ENCODE measurements at places on chromosomes 12 and 14.

DNA sequence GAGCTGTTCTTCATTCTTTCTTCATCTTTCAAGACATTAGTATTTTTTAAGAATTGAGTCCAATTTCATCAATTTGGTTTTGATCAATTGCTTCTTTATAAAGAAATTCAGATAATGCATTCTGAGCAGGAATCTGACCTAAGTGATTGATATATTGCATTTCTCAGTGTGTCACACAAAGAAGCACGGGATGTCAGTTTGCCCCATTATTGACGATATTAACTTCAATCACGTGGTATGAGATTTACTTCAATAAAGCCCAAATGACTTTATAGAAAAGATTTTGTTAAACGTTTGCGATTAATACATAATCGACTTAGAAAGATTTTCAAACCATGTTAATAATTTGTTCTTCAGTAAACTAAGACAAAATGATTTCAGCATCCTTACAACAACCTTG, 1254.2 kb downstream of the FSCB start:
- DNase-seq: no peak

DNA sequence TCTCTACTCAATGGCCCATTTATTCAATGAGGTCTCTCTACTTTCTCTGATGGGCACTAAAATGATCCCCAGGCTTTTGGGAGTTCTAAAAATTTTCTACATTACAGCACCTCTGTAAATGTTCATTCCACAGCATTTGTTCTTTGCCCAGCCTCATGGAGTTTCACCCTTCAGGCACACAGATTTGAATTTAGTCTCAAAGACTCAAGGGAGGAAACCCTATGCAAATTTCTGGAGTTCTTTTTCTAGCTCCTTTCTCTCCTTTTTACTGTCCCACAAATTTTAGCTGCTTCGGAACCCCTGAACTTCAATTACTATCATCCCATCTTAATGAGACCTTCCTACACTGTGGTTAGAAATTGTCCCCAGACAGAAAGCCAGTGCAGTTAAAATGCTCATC, 17.5 kb upstream of the RAB21 start:
- no peak for DNase-seq

GRCh38 chr12:65526311-65526710, 247.8 kb downstream of the MSRB3 start:
- no peak for DNase-seq

- DNase-seq: no peak
These were observed 886.7 kb downstream of the NRXN3 start for GRCh38 chr14:79056879-79057278.

DNA sequence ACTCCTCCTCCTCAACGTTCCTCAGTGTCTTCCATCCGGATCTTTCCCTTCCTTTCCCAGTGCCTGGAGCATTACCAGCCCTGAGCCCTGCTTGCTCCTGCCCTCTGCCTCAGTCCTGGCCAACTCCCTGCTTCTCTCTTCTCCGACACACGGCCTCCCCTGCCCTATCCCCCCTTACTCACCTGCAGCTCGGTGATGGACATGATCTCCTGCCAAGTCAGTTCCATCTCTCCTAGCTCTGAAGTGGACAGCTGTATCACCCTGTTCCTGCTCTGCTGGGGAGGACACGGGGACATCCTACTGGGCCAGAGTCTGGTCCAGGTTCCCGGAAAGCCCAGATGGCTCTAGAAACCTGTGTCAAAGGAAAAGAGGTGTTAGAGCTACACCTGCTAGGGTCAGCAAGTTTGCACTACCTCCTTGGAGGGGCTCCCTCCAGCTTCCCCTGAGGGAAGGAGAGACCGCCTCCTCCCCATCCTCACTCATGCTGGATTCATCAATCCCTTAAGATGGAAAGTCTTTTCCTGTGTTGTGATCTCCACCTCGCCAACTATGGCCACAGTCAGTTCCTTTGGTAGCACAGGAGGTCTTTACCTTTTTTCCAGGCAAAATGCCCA, 5.8 kb downstream of the NFE2 start:
- no peak for DNase-seq

DNA sequence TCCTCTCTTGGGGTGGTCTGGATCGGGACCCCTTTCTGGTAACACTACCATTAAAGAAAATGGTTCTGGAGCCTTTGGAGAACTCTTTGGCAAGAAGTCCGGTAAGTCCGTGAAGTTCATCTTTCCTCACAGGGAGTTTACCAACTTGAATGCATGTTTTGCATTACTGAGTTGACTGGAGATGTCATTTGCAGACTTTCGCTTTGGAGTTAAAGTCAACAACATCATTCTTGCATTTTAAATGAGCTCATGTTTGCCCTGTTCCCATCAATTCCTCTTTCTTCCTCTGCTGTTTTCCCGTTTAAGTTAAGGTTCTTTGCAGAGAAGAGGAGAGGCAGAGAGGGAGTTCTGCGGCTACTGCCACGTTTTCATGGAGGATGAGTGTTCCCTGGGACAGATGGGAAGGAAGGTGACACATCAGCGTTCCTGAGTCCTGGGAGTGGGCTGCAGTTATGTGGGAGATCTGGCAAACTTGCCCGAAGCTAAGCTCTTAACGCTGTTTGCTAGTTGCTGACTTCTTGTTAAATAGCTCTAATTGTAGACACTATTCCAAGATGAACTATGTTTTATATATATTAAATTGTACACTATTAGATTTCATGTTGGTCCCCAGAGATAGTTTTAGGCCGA, 18.8 kb upstream of the PRICKLE1 start:
- no peak for DNase-seq

DNA sequence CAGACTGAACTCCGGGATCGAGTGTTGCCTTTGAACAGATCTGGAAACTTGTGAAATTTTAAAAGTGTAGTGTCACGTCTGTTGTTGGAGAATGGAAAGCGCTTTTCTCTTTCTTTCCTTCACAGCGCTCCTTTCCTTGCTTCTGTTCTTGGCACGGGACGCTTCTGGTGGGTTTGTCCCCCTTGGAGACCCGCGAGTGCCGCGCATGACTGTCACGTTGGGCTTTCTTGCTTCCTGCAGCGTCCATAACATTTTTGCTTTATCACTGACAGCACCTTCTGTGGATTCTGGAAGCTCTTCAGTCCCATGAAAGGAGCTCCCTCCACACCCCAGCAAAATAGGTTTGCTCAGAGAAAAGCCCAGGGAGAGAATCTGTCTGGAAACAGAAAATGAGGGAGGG, 193.0 kb upstream of the TMEM132C start:
- no peak for DNase-seq

GRCh38 chr12:112808156-112808555, 16.6 kb downstream of the RPH3A start:
- DNase-seq: no peak

DNA sequence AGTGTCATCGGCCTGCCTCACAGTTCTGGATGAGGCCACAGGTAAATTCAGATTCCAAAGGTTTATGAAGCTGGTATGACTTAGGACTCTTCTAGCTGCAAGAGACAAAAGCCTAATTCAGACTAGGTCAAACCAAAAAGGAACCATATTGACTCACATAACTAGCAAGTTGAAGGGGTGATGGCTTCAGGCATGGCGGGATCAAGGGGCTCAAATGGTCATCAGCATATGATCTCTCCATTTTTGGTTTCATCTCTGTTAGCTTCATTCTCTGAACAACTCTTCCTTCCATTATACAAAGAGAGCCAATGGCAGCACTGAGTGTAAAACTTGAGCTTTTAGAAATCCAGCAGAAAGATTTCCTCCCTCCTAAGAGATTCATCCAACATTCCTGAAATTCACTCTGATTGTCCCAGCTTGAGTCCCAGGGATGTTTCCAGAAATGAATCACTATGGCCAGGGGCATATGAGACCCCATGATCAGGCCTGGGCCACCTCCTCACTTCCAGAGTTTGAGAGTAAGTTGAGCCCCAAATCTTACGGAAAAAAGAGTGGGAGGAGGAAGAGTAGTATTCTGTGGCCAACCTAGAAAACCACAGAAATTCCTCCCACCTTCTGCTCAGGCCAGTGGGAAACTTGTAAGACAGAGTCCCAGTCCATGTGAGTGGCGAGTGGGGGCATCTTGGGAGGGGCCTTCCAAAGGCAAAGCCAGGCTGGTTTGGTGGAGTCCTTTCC, 2.0 kb upstream of the MAP1LC3B2 start:
- no peak for DNase-seq

GRCh38 chr14:53603994-53604393, 352.6 kb downstream of the BMP4 start:
- DNase-seq: no peak

GRCh38 chr12:33438851-33439586, 600 bp downstream of the SYT10 start:
- DNase-seq: no peak

- DNase-seq: no peak
These were observed 75.9 kb upstream of the DHRS4 start for GRCh38 chr14:23877538-23878180.

- no peak for DNase-seq
These were observed 79.8 kb downstream of the SLC15A4 start for GRCh38 chr12:128743916-128744315.

- DNase-seq: no peak
These were observed 37.3 kb downstream of the AKAP6 start for GRCh38 chr14:32366256-32366879.

GRCh38 chr12:96587691-96588090, 98.3 kb downstream of the CFAP54 start:
- no peak for DNase-seq

GRCh38 chr12:104420868-104421267, 35.9 kb upstream of the CHST11 start:
- DNase-seq: no peak

- DNase-seq: no peak
These were observed 41.9 kb downstream of the PELI2 start for GRCh38 chr14:56160088-56160487.

DNA sequence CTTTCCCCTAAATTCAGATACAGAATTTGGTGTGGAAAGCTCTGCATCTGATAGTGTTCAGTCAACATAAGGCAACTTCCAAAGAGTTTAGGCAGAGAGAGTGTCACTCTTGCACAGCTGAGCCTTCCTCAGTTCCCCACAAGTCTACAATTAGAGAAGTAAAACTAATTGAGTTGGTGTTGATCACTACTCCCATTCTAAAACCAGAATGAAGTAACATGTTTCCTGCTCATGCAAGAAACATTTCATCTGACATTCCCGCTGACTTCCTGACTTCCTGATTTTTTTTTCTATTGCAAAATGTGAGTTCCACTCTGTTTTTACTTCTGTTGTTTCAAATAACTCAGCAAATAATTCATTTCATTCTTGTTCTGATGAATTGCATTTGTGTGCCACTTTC, 271.0 kb downstream of the ALG10B start:
- no peak for DNase-seq

- no peak for DNase-seq
These were observed 82.6 kb upstream of the ARHGAP5 start for GRCh38 chr14:31994391-31995033.

- DNase-seq: no peak
These were observed 154.6 kb downstream of the SLC6A15 start for GRCh38 chr12:84757978-84758377.

GRCh38 chr12:28130234-28130624, 60.0 kb upstream of the CCDC91 start:
- DNase-seq: no peak

DNA sequence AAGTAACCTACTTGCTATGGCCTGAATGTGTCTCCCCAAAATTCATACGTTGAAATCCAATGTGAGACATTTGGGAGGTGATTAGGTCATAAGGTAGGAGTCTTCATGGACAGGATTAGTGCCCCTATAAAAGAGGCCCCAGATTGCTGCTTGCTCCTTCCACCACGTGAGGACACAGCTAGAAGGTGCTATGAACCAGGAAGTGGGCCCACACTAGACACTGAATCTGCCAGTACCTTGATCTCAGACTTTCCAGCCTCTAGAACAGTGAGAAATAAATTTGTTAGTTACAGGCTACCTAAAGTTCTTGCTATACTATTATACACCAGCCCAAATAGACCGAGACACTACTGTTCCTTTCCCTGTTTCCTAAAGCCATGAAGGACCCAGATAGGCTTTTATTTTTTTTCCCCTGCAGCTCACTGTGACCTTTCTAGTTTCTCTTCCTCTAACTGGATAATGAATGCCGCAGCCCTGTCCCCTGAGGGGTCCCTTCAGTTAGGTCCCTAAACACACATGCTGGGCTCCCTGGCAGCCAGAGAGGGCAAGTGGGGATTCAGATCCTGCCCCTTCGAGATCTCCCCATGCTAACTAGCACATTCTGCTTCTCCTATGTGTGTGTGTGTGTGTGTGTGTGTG, 19.3 kb downstream of the SLC25A3 start:
- DNase-seq: no peak

GRCh38 chr14:77914073-77914721, 114.3 kb downstream of the ADCK1 start:
- no peak for DNase-seq

DNA sequence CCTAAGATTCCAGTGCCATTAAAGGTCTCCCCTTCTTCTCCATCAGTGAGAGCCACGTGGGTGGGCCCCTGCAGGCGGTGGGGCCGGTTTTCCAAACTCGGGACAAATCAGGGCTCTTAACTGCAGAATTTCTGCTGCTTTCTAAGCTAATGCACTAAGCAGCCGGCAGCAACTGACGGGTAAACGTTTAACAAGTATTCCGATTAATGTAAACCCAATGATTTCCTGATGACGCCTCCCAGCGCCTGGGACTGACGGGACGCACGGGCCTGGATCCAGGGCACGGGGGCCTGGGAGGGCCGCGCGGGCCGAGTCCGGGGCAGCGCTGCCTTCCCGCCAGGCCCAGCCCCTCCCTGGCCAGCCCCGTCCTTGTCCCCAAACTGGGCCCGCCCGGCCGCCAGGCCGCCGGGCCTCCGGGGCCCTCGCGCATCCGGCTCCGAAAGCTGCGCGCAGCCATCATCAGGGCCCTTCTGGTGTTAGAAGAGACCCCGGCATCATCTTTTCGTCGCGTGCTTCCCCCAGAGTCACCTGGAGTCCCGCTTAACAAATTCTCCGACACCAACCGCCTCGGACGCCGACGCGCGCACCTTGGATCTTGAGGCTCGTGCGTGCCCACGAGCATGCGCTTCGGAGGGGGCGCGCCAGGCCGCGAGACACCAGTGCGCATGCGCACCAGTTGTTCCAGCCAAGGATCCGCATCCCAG, at the start of gene MLH3:
MLH3 (minus strand) TSS at position 616 of the 704 bp plus-strand sequence. CDS start 1,812 bp downstream, outside the sequence.
- DNase-seq: peak; percentile 62

DNA sequence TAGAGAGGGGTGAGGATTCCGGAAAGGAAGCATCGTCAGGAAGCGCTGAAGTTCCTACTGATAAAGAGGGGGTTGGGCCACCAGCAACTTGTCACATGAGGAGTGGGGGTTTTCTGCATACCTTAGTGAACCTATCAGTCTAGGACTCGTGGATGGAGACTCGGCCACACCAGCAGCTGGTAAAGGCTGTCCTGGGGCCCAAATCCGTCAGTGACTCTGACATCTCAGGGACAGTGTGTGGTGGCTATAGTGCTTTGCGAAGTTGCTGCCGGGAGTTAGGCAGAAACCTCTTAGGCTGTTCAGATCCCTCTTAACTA, 16.4 kb downstream of the RNASE2 start:
- no peak for DNase-seq

DNA sequence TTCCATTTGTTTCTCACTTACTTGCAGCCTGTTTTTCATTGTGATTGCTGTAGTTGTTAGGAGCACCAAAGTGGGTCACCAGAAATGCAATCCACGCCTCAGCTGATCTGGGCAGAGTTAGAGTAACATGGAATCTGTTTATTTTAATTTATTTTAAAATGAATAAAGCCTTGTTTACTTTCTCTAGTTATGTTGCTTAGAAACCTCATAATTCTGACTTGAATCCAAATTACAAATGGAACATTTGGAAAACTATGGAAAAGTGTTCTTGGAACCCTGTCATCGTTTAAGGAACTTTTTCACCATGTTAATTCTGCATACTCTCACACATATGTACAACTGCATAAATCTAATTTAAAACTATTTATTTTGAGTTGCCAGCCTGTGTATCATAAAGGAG, 92.2 kb upstream of the DAAM1 start:
- DNase-seq: no peak

GRCh38 chr12:106841510-106842302, 67.2 kb downstream of the RIC8B start:
- no peak for DNase-seq
